Activated CD8-positive, alpha-beta memory T cell treated with anti-CD3 and anti-CD28 coated beads for 4 hours (primary cell): ENCODE measurements at places on chromosomes 1 and 21.

GRCh38 chr1:228366866-228367741 lies 39.5 kb downstream of the TRIM11 start:
- no peak for DNase-seq

DNA sequence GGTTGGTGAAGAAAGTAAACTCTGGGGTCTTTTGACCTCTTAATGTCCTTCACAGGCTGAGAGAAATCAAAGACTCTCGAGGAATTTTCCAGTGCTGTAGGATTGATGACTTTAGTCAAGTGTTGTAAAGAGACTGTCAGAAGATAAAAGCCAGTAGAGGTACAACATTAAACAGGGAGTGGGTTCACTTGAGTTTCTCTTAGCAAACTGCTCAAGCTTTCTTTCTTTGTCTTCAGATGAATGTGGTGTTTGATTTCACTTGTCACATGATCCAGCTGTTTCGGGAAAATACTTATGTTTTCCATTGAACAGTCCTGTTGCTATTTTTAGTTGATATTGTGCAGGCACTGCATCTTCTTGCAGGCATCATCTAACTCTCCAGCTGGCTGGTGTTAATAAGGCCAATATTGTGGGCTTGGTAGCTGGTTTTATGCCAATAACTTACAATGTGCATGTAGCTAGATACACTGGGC lies 45.6 kb downstream of the XCL2 start:
- no peak for DNase-seq

- DNase-seq: no peak
Measured at GRCh38 chr1:103372866-103373265, 152.6 kb upstream of the RNPC3 start.

DNA sequence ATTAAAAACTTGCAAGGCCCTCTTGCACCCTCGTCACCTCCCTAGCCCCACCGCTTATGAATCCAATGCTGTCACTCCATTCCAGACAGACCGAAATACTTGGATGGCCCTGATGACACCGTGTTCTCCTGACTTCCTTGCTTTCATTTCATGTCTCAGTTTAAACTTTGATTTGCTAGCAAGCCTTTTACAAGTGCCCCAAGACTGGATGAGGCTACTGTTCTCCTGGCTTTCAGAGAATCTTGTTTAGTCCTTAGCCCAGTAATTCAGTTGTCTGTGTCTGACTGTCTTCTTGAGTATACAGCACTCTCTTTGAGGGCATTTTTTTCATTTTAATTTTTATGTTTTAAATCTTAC lies 824 bp upstream of the IFI44L start:
- no peak for DNase-seq

GRCh38 chr1:20728371-20729154 lies 3.9 kb downstream of the SH2D5 start:
- DNase-seq: no peak
